ENCODE measurements at places on chromosomes 12 and 14. TPM values are rescaled to one million over a fixed set of nuclear protein-coding genes. Genes with fewer than 3 reads are reported as not detected.

The OVCH1 gene
- not detected for total RNA-seq

The ARHGEF25 gene
- 0.37 TPM for total RNA-seq

The NR4A1 gene
- total RNA-seq = 4.3 TPM

DNA sequence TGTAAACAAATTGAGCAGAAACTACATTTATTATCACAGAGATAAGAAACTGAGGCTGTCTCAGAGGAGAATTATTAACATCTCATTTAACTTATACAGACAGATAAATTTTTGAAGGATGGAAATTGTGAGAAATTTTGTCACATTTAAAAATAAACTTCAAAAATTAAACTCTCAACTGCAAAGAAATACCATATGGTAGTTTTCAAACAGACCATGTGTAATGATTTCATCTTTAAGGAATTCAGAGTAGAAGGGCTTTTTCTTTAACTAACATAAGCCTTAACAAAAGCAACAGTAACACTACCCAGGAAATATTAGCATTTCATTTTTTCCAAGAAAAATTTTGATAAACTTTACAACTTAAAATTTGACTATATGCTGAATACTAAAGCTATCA, 26.6 kb downstream of the NUP37 start:
- peaks cover 29% of the 10 kb centered on the region for H3K36me3 ChIP-seq
- DNase-seq = no peak
- no peaks in the 10 kb centered on the region for H3K4me1 ChIP-seq
- H3K4me3 ChIP-seq = no peak overlapping the region
